GM06990 (cell line): ENCODE measurements at places on chromosomes 2 and 18.

DNA sequence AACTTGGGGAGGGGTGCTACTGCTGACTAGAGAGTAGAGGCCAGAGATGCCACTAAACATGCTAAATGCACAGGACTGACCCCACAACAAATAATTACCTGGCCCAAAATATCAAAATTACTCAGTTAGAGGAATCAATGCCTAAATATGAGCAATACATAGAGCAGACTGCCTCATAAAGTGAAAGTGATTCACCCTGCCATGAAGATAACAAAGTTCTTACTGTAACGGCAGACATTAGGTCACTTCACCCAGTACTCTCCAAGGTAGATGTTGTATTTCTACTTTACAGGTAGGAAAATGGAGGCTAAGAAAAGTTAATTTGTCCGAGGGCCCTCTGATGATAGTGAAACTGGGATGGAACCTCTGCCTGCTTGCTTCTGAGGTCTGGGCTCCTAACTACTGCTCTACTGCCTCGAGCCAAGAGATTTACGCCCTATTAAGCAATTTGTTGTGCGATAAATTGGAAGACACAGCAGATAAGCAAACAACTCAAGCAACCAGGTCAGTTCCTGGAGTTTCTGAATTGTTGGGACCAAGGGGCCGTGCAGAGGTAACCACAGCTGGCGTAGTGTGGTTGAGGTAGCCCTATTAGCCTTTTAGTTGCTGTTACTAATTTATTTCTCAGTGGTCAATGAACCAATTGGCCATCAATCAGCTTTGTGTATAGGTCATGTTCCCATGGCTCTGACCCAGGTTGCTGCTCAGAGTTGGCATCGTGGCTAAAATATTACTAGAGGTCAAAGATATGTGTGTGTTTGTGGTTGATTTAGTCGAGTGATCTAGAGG is 4.8 kb downstream of the DHRS9 start:
- DNase-seq = no peak

DNA sequence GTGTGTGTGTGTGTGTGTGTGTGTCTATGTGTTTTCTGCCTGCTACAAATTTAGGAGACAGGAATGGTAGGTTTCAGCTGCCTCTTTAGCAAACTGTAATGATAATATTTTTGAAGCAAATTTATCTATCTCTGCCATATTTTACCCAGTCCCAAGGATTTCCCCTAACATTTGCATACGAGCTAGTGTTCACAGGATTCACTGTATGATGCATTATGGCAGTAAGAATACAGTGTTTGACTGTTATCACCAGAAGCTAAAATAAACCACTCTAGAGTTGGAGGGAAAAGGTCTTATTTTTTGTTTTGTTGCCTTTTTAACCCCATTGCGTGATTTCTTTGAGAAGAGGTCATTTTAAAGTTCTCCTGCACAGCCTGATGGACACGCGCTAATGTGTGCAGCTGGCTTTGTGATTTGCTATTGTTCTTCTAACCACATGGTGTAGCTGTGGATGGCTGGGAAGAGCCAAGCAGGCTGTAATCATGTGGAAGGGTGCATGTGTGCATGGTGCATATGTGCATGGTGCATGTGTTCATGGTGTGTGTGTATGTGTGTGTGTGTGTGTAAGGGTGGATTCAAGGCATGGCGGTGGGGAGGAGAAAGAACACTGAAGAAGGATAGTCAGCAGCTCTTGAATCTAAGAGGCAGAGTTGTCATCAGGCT is 62.4 kb downstream of the PLB1 start:
- DNase-seq = no peak

- DNase-seq = no peak
Measured at GRCh38 chr18:79385708-79386341, 9.9 kb upstream of the NFATC1 start.

DNA sequence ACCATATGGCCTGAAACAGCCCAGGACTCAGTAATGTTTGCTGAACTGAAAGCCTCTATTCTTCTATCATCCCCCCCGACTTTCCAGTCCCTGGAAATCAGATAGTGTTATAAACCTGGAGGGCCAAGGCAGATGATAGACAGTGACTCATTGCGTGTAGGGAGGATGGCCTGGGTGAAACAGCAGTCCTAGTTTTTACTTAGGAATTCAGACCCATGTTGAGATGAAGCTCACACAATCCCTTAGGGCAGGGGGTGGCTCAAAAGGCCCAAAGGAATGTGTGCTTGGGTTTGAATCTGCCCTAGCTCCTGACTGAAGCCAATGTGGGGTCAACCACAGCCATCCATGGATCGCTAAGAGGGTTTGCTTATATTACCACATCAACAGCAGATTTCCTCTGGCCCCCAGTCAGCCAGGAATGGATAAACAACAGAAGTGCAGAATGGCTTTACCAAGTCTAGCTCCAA is 43.9 kb upstream of the STPG4 start:
- no peak for DNase-seq

DNA sequence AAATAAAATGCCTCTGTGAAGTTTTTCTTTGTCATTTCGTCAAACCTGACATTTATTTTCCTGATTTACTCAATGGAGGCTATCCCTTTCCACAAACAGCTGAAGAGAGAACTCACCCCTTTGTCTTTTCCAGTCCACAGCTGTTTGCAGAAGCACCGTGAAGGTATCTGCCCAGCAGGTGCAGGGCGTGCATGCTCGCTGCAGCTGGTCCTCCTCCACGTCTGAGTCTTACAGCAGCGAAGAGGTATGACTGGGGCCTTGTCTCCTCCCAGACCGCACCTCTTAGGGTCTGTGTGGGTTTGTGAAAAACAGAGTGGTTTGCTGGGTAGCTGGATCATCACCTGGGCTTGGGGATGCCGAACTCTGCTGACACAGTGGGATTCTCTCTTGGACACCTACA is 9.7 kb downstream of the SPP2 start:
- DNase-seq = no peak

DNA sequence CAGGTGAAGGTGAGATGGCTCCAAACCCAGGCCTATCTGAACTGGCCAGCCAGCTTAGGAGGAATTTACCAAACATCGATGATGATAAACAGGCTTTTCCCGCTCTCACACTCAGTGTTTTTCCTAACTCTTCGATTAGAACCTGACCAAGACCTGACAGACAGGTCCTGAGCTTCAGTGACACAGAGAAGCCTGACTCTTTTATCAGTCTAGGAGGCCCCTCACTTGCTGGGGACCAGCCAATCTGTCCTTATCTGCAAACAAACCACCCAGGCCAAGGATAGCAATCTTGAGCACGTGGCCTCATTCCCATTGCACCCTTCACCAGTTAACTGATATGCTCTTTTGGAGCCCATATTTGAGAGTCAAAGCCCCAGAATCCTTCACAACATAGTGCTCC is 1.9 kb upstream of the ITSN2 start:
- DNase-seq = no peak

DNA sequence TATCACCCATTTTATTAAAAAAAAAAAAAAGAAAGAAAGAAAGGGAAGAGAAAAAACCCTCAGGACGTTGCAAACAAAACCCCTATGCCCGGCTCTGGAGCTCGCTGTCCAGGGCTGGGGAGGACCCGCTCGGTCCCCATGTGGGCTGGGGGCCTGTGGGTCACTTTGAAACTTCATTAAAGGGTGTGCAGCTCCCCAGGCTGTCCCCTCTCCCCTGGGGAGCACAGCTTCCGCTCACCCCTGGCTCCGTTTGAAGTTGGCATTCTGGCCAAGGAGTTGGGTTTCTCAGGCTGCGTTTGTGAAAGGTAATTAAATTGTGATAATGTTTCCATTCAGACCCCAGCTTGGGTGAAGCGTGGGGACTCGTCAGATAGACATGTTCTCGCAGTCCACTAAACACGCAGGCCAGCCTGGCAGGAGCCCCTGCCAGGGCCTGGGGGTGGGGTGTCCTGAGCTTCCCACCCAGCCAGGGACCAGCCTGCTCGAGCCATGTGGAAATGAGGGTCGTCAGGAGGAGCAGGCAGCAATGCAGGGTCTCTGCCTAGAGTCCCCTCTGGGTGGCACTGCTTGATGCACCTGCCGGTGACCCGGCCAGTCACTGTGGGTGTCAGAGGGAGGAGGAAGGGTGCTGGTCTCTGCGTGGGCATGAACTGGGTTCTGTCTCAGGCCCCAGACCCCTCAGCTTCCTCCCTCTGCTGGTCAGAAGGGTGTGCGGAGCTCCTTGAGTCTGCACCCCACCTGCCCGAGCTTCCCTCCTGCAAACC is 166.2 kb downstream of the INHBB start:
- no peak for DNase-seq

GRCh38 chr18:40222776-40223175 is 1732.3 kb upstream of the PIK3C3 start:
- DNase-seq = no peak
